Nucleus accumbens (tissue), 56 donors: ENCODE measurements at places on chromosomes 13 and 19.
A peak's percentile ranks its signal among the peaks of the same experiment; 100 is the strongest.

GRCh38 chr19:22052644-22053013 lies 345 bp downstream of the ZNF257 start:
- no peak for DNase-seq

DNA sequence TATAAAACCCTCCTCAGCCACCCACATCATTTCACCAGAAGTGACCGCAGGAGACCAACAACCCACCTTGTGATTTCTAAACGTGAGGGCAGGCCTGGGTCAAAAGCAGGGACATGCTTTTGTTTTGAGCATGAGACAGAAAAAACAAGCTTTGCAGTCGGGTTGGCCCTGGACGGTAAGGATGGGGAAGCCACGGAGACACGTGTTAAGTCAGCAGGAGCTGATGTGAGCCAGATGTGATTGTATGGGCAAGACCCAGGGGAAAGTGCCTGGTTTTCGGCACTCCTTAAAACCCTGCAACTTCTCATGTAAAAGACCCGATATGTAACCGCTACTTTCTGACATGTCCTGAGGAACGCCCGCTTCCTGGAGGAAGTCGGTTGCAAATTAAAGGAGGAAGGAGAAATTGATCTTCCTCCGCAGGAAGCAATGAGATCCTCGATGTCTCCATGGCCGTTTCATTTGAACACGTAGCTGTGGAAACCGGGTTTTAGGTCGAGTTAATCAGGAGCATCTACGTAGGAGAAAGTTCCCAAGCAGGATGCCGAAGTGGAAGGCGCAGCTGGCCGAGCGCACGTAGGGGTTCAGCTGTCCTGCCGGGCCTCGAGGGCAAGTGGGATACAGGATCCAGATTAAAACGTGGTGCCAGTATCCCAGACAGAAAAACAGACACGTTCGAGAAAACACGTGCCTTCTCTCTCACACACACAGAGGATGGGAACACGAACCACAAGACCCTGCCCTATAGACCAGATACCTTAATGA lies 40.5 kb upstream of the POMP start:
- DNase-seq, result no peak

DNA sequence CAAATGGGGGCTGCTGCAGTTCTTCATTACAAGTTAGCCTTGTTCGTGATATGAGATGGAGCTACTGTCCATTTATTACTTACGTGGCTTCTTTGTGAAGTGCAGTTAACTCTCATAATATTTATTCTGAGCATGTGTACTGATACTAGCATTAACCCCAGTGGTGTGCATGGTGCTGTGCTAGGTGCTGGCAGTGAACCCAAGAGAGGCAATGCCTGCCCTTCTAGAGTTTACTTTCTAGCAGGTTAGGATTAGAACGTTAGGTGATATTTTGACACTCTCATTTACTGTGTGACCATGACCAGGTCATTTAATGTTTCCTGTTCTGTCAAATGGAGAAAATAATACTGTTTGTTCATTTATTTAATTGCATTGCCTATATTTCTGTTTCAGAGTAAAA lies 16.9 kb downstream of the PIBF1 start:
- no peak for DNase-seq

- DNase-seq, result peak; percentile 54
Measured at GRCh38 chr19:21022996-21023395, 2.5 kb downstream of the ZNF430 start.

DNA sequence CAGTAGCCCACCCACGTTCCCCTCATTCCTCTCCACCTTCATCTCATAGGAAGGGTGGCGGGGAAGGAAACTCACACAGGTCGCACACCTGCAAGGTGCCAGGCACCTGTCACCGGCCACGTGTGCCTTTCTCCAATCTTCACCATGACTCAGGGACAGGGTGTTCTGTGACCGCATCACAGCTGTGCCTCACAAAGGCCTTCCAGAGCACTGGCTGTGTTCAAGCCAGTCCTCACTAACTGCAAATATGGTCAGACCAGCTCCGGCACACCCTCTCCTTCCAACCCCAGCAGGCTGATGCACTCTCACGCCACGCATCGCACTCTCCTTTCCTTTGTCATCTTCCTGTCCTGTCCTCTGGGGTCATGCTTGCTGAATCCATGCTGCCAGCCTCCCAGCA lies 415.9 kb downstream of the IRS2 start:
- no peak for DNase-seq

- no peak for DNase-seq
Measured at GRCh38 chr19:22263121-22263520, 23.1 kb upstream of the ZNF729 start.

GRCh38 chr13:33445476-33445875 lies 159.9 kb upstream of the STARD13 start:
- no peak for DNase-seq

GRCh38 chr13:53105890-53106289 lies 77.3 kb downstream of the OLFM4 start:
- DNase-seq, result no peak

- DNase-seq, result no peak
Measured at GRCh38 chr13:40624383-40624782, 42.1 kb downstream of the FOXO1 start.

DNA sequence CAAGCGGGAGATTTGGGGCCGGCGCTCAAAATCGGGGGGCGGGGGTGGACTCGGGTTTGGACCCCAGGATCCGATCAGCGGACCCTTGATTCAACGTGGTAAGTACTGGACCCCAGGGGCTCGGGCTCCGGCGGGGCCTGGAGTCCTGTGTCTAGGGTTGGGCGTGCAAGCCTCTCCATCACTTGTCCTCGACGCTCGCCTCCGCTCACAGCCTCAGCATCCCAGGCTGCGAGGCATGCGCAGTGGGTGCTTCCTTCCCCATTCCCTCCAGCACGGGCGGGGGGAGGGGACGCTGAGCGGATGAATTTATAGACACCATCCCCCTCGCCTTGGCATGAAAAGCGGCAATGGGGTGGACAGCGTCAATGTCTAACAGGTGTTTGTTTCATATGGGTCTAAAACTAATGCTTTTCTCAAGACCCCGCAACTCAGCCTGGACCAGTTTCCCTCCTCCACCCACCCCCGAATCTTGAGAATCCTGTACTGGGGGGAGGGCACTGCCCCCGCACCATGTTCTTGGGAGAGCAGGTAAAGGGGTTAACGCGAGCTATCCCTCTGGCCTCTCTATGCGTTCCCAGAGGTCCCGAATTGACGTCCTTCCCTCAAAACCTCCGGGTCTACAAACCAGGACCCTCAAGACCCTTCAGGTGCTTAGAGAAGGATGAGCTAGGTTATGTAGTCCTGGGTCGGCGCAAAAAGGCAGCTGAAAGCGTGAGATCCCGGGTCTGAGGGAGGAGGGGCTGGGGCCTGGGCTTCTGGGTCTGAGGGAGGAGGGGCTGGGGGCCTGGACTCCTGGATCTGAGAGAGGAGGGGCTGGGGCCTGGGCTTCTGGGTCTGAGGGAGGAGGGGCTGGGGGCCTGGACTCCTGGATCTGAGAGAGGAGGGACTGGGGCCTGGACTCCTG lies 579 bp downstream of the CPT1C start:
- peak; percentile 74 for DNase-seq

GRCh38 chr13:41492432-41493260 lies 35.3 kb downstream of the RGCC start:
- no peak for DNase-seq

DNA sequence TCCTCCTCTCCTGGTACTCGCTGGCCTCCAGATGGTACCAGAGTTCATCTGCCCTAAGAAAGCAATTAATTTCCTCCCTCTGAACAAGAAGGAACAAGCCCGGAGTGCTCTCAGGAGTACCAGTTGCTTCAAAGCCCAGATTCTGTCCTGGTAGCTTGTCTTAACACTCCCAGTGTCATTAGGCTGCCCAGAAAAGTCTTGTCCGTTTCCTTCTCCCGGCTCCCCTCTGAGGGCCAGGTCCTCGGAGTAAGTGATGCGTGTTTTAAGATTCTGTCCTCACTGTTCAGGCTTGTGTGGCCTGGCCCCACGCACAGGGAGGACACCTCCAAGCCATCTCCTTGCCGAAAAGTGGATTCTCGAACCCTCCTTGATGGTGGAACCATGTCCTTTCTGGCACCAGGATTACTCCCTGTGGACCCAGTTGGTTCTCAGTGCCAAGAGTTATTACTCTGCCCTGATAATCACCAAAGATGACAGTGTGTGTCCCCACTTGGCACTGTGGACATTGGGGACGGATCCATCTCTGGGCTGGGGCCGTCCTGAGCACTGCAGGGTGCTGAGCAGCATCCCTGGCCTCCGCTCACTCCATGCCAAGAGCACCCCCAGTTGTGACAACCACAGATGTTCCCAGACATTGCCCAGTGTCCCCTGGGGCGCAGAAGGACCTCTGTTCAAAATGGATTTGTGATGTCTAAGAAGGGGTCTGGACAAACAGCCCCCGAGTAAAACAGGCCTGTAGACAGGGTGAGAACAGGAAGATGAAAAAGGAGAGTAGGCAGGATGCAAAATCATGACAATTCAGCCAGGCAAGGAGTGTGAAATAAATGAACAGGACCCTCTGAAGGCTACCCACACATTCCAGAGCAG lies 52.4 kb downstream of the RFX2 start:
- no peak for DNase-seq

GRCh38 chr13:59038824-59039223 lies 1124.9 kb downstream of the DIAPH3 start:
- DNase-seq, result no peak

GRCh38 chr19:46610851-46611770 lies 10.0 kb downstream of the CALM3 start:
- no peak for DNase-seq

- DNase-seq, result no peak
Measured at GRCh38 chr13:42990291-42991232, 1.5 kb downstream of the EPSTI1 start.

DNA sequence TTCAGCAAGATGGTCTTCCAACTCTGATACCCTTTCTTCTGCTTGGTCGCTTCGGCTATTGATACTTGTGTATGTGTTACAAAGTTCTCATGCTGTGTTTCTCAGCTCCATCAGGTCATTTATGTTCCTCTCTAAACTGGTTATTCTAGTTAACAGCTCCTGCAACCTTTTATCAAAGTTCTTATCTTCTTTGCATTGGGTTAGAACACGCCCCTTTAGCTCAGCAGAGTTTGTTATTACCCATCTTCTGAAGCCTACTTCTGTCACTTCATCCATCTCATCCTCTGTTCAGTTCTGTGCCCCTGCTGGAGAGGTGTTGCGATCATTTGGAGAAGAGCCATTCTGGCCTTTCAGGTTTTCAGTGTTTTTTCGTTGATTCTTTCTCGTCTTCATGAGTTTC lies 18.7 kb downstream of the ACOD1 start:
- no peak for DNase-seq

GRCh38 chr19:17719730-17720400 lies 585 bp downstream of the MAP1S start:
- peak; percentile 24 for DNase-seq

- no peak for DNase-seq
Measured at GRCh38 chr19:22627526-22627925, 6.6 kb upstream of the ZNF492 start.

DNA sequence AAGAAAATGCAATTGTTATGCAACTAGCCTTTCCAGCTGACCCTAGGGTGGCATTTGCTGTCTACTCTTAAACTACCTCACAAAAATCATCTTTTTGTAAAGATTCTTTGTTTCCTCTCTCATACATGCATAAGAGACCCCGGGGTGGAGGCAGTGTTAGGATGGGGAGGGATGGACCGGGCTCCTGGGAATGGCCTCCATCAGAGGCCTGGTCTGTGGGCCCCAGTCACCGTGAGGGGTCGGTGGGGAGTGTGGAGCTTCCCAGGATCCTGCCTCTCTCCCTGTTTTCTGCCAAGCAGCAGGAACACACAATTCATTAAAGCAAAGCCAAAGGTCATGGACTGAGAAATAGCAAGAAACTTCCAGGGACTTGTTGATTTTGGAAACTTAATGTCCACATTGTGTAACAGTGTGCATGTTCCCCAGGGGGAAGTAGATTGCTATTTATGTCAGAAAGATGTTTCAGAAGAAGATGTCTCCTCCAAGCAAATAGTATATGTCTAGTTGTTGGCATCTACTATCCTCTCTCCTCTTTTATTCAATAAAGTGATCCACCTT lies 241.4 kb downstream of the ENOX1 start:
- no peak for DNase-seq

DNA sequence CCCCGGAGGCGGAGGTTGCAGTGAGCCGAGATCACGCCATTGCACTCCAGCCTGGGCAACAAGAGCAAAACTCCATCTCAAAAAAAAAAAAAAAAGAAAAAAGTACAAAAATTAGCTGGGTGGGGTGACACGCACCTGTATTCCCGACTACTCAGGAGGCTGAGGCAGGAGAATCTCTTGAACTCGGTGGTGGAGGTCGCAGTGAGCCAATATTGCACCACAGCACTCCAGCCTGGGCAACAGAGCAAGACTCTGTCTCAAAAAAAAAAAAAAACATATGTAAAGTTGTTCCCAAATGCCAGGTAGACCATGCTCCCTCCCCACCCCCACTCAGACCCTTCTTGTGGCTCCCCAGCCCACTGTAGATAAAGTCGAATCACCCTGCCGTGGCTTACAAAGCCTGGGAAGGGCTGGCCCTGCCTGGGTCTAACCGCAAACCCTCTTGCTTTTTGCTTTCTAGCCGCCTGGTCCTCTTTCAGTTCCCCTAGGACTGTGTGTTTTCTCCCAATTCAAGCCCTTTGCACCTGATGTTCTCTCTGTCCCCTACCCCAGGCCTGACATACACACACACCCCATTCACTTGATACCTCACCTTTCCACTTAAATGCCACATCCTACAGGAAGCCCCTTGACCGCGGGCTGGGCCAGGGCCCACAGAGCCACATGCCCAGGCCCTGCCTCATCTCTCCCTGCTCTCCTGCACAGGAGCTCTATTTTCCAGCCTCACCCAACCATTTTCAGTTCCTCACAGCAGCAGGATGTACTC lies 34.4 kb downstream of the MAP4K1 start:
- no peak for DNase-seq

GRCh38 chr19:48490981-48491792 lies 20.4 kb downstream of the LMTK3 start:
- DNase-seq, result no peak

DNA sequence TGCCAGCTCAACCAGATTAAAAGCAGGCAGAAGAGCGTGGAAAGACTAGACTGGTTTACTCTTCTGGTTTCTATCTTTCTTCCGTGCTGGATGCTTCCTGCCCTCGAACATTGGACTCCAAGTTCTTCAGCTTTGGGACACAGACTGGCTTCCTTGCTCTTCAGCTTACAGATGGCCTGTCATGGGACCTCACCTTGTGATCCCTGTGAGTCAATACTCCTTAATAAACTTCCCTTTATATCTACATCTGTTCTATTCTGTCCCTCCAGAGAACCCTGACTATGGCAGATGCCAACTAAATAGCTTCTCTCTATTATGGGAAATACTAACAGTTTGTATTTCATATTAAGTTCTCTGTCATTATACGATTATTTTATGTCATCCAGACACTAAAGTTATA lies 609.1 kb downstream of the LMO7 start:
- no peak for DNase-seq

GRCh38 chr19:1066748-1067340 lies at the start of gene ARHGAP45:
TSS of gene ARHGAP45 (plus strand) at chr19:1067167. CDS start at chr19:1067406, 239 bp downstream.
- DNase-seq, result no peak

GRCh38 chr19:10044390-10044789 lies 31.1 kb downstream of the RDH8 start:
- no peak for DNase-seq

- DNase-seq, result no peak
Measured at GRCh38 chr13:111659219-111659775, 338.9 kb downstream of the TEX29 start.

GRCh38 chr13:34555988-34556387 lies 386.1 kb upstream of the NBEA start:
- DNase-seq, result no peak

GRCh38 chr13:24040835-24041234 lies 119.7 kb upstream of the SPATA13 start:
- DNase-seq, result peak; percentile 43

- DNase-seq, result no peak
Measured at GRCh38 chr13:102680133-102680717, 14.6 kb downstream of the METTL21C start.
